Astrocyte of the cerebellum (primary cell): ENCODE measurements at places on chromosomes 2 and 18.
A peak's percentile ranks its signal among the peaks of the same experiment; 100 is the strongest.

- no peak for DNase-seq
Observed at GRCh38 chr2:160409480-160409879, 84.1 kb downstream of the RBMS1 start.

DNA sequence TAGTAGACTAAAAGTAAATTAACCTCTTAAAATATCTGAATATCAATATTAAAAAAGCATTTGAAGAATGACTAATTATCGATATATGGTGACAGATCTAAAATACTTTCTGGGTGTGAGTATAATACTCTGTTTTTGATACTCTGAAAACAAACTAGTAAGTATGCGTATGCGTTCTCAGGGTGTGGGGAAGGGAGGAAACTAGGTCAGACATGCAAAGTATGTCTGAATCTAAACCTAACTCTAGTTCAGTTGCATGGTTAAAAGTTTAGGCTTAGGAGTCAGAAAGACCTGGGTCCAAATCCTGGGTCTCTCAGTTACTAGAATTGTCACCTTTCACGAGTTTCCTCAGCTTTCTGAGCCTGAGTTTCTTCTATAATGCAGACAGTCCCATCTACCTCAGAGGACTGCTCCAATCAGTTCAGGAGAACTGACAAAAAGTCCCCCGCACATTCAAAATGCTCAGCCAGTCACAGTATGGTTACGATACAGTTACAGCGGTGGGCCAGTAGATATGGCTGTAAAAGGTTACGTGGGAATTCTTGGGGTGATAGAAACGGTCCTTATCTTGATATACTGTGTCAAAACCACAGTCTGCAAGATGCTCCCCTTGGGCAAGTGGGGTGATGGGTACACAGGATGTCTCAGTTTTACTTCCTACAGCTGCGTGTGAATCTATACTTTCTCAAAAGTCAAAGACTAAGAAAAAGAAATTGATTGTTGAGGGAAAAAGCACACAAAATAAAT lies 29.2 kb downstream of the UNC50 start:
- DNase-seq: no peak

- no peak for DNase-seq
Observed at GRCh38 chr18:56067214-56067894, 479.4 kb upstream of the TCF4 start.

GRCh38 chr18:67010919-67011318 lies 407.0 kb upstream of the CDH19 start:
- DNase-seq: no peak

DNA sequence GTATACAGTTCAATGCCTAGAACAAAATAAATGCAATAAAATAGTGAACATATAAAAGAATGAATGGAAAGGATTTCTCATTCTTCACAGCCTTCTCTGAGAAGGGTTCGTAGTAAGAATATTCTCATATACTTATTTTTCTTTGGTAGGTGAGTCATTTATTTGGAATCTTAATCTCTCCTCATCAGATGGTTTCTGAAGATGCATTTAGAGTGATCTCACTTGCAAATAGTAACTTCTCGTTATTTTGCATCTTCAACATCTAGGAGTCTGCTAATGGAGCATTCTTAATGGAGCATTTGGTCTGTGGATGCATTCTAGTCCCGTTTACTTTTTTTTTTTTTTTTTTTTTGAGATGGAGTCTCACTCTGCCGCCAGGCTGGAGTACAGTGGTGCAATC lies 3.9 kb downstream of the UBXN4 start:
- peak; percentile 34 for DNase-seq

GRCh38 chr2:127650041-127650784 lies 4.3 kb downstream of the GPR17 start:
- no peak for DNase-seq

DNA sequence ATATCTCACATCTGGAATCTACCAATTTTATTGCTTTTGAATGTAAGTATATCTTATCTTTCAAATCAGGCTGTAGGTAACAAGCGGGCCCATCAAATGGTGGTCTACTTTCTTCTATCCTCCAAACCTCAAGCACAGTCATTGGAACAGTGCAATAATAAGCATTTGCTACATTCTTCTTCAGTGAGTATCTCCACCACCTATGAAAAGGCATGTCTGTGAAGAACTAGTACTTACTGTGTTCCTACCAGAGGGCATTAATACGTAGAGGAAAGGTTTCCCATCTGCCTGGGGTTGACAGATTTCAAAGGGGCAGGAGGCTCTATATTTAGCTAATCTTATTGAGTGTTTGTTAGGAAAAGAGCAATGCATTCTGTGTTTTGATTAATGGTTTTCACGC lies 411.1 kb downstream of the NCKAP5 start:
- DNase-seq: no peak

DNA sequence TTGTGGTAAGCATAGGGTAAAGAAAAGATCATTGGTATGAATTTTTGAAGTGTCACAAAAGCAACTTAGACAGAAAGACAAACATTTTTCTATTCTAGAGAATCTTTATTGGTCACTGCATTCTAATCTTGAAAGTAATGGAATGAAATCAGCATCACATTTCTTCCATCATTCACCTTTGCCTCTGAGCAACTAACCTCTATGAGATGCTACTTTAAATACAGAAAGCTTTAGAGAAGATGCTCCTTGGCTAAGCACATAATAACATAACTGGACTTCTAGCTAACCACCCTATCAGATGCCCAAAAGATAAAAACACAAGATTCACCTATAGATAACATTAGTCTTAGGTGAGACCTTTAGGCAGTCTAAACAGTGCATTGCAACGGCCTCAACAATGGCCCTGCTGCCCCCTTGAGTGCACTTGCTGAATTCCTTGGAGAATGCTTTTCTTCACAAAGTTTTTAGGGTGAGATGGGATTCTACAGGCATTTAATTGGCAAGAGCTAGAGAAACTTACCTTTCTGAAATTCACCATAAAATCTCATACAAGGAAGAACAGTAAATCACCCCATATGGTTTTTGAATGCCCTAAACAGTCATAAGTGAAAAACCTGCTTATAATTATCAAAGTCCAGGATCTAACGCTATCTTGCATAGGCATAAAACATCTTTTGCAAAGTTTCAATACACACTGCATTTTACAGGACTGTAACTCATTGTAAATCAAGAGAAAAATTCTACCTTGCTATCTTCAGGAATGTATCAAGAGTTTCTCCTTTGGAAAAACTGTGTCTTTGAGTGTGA lies 791.3 kb upstream of the CHAC2 start:
- DNase-seq: peak; percentile 6

- DNase-seq: no peak
Observed at GRCh38 chr2:71552861-71553301, 99.5 kb downstream of the DYSF start.
